Smooth muscle cell of the brain vasculature (primary cell): ENCODE measurements at places on chromosomes 4 and X.

GRCh38 chrX:79082899-79083298, 61.6 kb upstream of the GPR174 start:
- no peak for DNase-seq

GRCh38 chr4:21061902-21062301, 361.6 kb downstream of the PACRGL start:
- DNase-seq, result no peak

DNA sequence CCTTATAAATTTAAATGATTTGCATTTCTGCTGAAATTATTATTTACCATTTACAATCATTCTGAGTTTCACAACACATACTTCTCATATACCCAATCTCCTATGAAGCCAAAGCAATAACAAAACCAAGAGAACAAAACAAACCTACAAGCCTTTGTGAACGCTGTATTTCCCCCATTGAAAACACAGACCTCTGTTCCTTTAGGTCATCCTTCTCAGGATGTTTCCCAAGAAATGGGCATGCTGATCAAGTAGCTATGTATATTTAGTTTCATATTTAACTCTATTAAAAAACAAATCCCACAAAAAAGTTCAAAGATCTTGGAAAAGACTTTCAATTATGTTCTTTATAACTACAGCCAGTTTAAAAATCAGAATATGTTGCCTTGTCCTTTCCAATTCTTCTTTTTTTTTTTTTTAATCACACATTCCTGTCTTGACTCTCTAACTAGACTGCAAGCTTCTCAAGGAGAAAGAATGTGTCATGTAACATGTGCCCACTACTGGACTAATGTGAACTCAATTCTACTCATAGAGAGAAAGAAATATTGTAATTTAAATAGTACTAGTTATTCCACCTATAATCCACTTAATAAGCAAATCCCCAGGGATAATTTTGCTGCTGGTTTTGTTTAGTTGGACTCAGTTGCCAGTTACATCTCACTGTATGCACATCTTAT, 84.3 kb upstream of the PRSS48 start:
- DNase-seq, result no peak

GRCh38 chr4:8817096-8817812, 54.4 kb downstream of the HMX1 start:
- DNase-seq, result no peak

- no peak for DNase-seq
Measured at GRCh38 chr4:41297832-41298231, 41.1 kb downstream of the UCHL1 start.

DNA sequence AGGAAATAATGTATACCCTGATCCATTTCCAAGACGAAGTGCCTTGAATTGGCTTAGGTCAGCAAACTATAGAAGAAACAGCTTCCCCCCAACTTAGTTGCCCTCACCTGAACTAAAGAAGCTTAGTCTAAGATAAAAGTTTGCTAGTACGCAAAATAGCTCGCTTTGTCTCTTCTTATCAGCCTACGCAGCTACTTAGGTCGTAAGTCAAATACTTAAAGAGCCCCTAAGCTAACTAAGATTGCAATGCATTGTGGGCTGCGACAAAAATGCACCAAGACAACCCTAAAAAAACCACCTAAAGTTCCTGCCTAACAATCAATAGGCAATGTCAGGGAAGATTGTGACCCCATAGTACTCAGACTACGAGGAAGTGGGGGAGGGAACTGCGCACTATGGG, 12.8 kb downstream of the CLNK start:
- DNase-seq, result no peak

- no peak for DNase-seq
Measured at GRCh38 chrX:105297041-105297440, 76.5 kb upstream of the TEX13A start.

GRCh38 chr4:144782345-144782744, 136.4 kb downstream of the HHIP start:
- no peak for DNase-seq

GRCh38 chr4:189207872-189208271, 732.8 kb upstream of the FRG1 start:
- no peak for DNase-seq

GRCh38 chr4:155805016-155805415, 46.2 kb downstream of the GUCY1B1 start:
- no peak for DNase-seq

GRCh38 chr4:11495818-11496217, 67.1 kb upstream of the HS3ST1 start:
- DNase-seq, result no peak

DNA sequence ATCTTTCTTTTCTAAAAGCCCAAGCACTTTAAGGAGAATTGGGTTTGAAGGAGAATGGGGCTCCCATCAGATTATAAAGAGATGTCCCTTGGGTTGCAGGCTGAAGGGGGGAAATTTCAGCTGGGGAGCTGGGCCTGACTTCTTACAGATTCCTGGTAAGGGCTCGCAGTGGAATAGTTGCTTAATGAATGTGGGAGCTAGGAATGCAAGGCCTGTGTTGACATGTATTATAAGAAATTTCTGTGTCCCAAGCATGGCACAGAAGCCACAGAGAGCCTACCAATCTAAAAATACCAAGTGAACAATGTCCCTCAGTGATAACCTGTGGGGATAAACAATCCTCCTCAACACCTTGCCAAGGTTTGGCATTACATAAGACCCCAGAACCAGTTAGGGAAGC, 39.3 kb upstream of the WNK3 start:
- no peak for DNase-seq

GRCh38 chrX:123324625-123325024, 140.5 kb downstream of the GRIA3 start:
- no peak for DNase-seq
